ENCODE measurements at places on chromosomes 1 and 21.

DNA sequence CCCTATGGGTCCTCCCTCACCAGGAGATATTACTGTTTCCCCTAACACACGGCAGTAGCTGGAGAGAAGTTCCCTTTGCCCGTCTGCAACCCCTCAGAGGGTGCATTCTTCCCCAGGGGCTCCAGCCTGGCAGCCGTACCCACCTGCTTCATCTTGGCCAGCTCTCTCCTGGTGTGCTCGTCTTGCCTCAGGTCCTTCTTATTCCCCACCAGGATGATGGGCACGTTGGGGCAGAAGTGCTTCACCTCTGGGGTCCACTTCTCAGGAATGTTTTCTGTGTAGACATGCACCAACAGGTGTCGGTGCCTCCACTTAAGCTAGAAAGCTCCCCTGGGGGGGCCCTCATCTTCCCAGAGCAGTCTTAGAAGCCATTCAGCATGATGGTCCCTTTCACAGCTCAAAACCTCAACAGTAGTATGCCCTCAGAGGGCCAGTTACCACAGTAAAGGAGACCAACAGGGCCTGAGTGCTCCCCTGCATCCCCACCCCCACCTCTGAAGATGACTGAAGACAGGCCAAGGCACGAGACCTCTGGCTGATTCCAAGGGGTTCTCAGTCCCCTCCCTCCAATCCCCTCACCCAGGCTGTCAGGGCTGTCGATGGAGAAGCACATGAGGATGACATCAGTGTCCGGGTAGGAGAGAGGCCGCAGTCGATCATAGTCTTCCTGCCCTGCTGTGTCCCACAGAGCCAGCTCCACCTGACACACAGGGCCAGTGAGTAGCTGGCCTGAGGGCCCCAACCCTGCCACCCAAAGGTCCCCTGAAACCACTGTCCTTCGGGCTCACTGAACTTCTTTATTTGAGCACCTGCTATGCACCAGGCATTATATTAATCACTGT, 4.3 kb downstream of the RHOC start:
- DNase-seq: no peak

- DNase-seq: no peak
These were observed 42.7 kb downstream of the ST3GAL3 start for GRCh38 chr1:43750083-43750482.

GRCh38 chr1:202742496-202742895, 32.2 kb upstream of the SYT2 start:
- DNase-seq: no peak

GRCh38 chr1:61682891-61683290, 42.0 kb downstream of the TM2D1 start:
- no peak for DNase-seq

DNA sequence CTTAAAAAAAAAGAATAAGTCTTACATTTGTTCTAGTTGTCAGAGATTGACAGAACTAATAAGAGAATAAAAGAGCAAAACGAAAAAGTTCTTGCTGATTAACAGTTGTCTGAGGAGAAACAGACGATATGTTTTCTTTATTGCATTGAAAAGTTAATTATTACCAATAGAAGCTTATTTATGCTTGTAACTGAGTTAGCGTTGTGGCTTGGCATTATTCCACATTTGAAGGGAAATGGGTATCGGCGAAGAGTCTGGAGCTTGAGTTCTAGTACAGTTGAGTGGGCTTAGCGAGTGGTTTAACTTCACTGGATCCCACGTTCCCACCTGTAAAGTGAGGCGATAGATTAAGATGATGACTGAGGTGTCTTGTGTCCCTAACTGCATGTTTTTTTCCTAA, 109.0 kb downstream of the SDCCAG8 start:
- DNase-seq: no peak

DNA sequence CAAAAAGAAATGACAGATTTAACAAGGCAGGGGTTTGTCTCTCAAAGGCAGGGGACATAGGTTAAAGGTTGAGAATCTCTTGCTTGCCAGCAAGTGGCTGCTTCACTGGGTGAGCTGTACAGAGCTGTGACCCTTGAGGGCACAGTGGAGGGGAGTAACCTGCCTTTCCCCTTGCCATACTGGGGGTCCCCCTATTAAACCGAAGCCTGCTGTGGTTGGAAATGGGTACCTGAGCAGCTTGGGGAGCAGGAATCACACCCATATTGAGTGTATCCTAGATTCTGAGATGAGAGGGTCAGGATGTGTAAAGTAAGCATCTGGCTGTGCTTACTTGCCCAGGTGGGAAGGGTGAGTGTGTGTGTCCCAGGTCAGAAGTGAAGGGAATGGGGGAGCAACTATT, 31.8 kb downstream of the WNT4 start:
- no peak for DNase-seq

DNA sequence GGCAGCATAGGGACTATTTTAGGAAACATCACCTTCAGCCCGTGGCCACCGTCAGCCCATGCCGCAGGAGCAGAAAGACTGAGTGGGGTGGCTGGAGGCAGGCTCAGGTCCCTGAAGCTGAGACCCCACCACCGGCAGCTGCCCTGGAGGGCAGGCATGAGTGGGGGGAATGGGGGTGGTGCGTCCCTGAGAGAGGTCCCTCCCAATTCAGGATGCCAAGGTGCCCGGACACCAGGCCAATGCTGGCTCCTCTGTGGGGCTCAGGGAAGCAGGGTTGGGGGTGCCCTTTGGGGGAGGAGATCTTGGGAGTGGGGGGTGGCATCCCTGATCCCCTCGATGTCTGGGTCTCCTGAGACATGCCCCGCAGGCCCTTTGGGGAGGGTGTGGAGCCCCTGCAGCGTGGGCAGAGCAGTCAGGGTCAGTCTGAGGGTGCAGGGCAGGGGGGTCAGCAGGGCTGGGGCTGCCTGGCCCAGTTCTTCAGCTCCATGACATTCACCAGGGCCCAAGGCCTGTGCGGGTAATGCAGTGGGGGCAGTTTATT, 998 bp upstream of the TTC34 start:
- DNase-seq: no peak

GRCh38 chr21:34887105-34887442, 162.0 kb downstream of the RUNX1 start:
- no peak for DNase-seq

DNA sequence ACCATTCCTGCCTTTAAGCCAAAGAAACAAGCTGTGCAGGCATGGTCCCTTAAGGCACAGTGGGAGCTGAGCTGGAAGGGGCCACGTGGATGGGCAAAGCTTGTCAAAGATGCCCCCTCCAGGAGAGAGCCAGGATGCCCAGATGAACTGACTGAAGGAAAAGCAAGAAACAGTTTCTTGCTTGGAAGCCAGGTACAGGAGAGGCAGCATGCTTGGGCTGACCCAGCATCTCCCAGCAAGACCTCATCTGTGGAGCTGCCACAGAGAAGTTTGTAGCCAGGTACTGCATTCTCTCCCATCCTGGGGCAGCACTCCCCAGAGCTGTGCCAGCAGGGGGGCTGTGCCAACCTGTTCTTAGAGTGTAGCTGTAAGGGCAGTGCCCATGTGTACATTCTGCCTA, 1.3 kb upstream of the SLC50A1 start:
- DNase-seq: no peak

GRCh38 chr1:41365772-41366454, 4.7 kb downstream of the FOXO6 start:
- no peak for DNase-seq

DNA sequence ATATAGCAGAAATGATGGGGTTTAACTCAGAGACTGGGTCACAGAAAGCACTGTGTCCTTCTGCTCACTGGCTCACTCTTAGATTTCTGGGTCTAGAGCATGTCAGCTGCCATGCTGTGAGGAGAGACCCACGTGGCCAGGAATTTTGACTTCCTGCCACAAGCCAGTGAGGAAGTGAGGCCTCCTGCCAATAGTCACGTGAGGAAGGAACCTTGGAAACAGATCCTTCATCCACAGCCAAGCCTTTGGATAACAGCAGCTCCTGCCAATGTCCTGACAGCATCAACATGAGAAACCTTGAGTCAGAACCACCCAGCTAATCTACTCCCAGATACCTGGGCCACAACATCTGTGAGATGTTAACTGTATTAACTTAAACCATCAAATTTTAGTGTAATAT, 114.5 kb upstream of the PLPPR5 start:
- DNase-seq: no peak

- DNase-seq: no peak
These were observed 25.8 kb downstream of the ABCA4 start for GRCh38 chr1:94095112-94095637.

- DNase-seq: no peak
These were observed 120.1 kb downstream of the XPR1 start for GRCh38 chr1:180751921-180752320.

- DNase-seq: peak; percentile 50
These were observed 83.6 kb upstream of the SLC25A33 start for GRCh38 chr1:9455487-9456234.

- no peak for DNase-seq
These were observed 24.1 kb upstream of the MYCL start for GRCh38 chr1:39925721-39926342.

GRCh38 chr1:22803833-22804232, 93.2 kb downstream of the EPHB2 start:
- DNase-seq: no peak

DNA sequence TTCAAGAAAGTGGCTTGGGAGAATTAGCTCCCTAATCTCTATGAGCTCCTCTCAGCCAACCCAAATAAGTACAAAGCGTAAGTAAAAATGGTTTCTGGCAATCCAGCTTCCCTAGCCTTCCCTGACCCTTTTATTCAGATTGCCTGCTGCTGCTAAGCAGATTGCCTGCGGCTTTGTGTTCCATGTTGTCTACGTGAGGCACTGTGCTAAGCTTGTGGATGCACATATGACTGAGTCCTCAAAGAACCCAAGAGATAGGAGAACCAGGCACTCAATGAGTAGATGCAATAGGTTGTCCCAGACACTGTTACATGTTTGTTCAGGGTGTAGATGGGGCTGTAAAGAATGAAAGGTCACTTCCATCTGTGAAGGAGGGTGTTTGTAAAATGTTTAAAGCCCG, 6.3 kb upstream of the OSBPL9 start:
- DNase-seq: no peak

- no peak for DNase-seq
These were observed 63.0 kb downstream of the ATP1A1 start for GRCh38 chr1:116435806-116436610.

GRCh38 chr1:115670476-115671175, 28.9 kb downstream of the VANGL1 start:
- DNase-seq: peak; percentile 84

DNA sequence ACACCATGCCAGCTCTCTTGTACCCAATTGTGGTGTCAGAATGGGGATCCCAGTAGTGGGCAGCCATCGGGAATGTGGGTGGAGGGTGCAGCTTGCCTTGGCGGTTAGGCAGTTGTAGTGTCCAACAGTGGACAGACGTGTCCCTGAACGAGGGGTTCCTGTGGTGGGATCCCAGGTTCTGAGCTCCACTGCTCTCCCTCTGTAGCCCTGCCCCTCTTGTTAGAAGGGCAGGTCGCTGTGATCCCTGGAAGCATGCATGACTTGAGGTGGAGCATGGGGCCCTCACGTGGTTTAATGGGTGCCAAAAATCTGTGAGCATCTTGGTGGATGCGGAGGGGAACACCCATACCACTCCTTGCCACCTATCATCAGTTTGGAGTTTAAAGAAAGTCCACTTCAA, 4.3 kb downstream of the GALNT2 start:
- no peak for DNase-seq

DNA sequence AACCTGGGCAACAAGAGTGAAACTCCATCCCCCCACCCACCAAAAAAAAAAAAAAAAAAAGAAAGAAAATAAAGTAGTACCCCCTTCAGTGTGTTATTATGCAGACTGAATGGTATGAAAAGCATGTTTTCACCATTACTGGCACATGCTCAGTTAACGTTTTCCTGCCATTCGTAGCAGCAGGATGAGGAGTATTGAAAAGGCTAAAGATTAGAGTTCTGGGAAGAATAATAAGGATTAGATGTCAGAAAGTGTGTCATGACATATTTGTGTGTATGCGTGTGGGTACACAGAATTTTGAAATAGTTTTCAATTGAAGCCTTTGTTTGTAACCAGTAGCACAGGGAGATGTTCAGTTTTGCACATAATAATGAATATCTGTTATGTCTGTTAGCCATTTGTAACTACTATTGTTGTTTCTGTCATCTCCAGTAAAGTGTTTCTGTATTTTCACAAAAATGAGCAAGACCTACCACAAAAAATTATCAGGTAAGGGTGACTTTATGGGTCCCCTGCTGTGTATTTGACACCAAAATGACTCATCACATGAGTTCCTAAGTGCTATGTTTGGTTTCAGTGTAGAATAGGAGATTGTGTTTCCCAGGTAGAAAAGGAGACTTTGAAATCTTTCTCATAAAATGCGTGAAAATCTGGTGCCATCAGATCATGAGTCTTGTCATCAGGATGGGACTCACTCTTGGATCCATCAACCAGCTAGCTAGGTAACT, 358.9 kb downstream of the DISC1 start:
- no peak for DNase-seq

GRCh38 chr1:861714-862113, 62.0 kb upstream of the SAMD11 start:
- no peak for DNase-seq

GRCh38 chr1:113003751-113004690, 48.0 kb upstream of the SLC16A1 start:
- no peak for DNase-seq

GRCh38 chr1:116806245-116806644, 52.0 kb downstream of the CD2 start:
- DNase-seq: no peak

- DNase-seq: no peak
These were observed 15.1 kb downstream of the PLPPR5 start for GRCh38 chr1:98989556-98989907.

- DNase-seq: peak; percentile 11
These were observed 2.9 kb downstream of the LMO4 start for GRCh38 chr1:87331365-87332241.

DNA sequence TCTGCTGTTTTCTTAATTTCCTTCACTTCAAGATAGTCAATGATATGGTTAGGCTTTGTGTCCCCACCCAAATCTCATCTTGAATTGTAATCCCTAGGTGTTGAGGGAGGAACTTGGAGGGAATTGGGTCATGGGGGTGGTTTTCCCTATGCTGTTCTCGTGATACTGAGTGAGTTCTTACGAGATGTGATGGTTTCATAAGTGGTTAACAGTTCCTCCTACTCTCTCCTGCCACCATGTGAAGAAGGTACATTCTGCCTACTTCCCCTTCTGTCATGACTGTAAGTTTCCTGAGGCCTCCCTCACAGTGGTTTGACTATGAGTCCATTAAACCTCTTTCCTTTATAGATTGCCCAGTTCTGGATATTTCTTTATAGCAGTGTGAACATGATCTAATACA, 74.0 kb upstream of the SAMSN1 start:
- peak; percentile 6 for DNase-seq

DNA sequence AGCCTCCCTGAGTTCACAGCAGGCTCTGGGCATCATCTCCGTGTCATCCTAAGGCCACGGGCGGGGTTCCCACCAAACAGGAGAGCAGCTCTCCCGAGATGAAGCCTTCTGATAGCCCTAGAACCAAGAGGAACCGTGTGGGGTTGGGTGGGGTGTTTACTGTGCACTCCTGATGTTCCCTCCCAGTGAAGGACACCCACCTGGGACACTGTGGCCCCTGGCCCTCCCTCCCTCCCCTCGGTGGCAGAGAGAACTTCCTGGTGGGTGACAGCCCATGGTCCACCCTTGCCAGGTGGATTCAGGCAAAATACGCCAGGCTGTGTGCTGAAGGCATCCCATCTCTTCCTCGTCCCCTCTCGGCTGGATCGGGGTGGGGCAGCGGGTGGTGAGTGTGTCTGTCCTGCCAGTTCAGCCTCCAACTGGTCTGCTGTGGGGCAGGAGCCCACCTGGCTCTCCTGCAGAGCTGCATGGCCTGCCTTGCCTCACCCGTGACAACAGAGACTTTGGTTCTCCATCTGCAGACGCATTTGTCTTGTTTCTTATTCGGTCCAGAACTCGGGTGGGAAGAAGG, 15.6 kb upstream of the C1orf174 start:
- DNase-seq: no peak

GRCh38 chr1:201128476-201128875, 1.5 kb upstream of the ASCL5 start:
- no peak for DNase-seq
